ENCODE measurements at places on chromosomes 3 and 15. TPM values are rescaled to one million over a fixed set of nuclear protein-coding genes. Genes with fewer than 3 reads are reported as not detected.

Gene EDC3
- total RNA-seq: 8.9 TPM

Gene ZNF774
- total RNA-seq: 1.3 TPM

Gene UQCRC1
- 294 TPM for total RNA-seq

Gene RHCG
- total RNA-seq: not detected

Gene MANF
- 55.3 TPM for total RNA-seq

Gene SNX22
- 0.17 TPM for total RNA-seq

Gene PLA2G4E
- total RNA-seq: not detected

Gene POLG
- total RNA-seq: 61.3 TPM

Gene SPINK8
- not detected for total RNA-seq

Gene CX3CR1
- under 0.01 TPM for total RNA-seq

Gene PRR23E
- not detected for total RNA-seq

Gene DUOXA2
- not detected for total RNA-seq

Gene B3GALNT1
- 13.1 TPM for total RNA-seq

Gene NGRN
- total RNA-seq: 96.8 TPM

Gene UBAP1L
- 0.99 TPM for total RNA-seq

Gene CCR1
- total RNA-seq: 1.3 TPM

Gene RARB
- 9.4 TPM for total RNA-seq

Gene EIF2B5
- 23.4 TPM for total RNA-seq

Gene ADGRG7
- total RNA-seq: not detected

Gene TTLL13
- not detected for total RNA-seq

Gene OIP5
- 2.0 TPM for total RNA-seq

Gene FAM174B
- 1.0 TPM for total RNA-seq

Gene HCN4
- not detected for total RNA-seq

Gene ZBED2
- total RNA-seq: not detected

Gene SERPINI2
- not detected for total RNA-seq

Gene SCG5
- total RNA-seq: 46.2 TPM

Gene C15orf62
- under 0.01 TPM for total RNA-seq

Gene TXNRD3
- total RNA-seq: 10.3 TPM

Gene CHRNA5
- under 0.01 TPM for total RNA-seq

Gene TNIK
- total RNA-seq: 39.3 TPM

Gene THRB
- total RNA-seq: 7.4 TPM

Gene KBTBD13
- total RNA-seq: not detected

Gene COL7A1
- total RNA-seq: 36.7 TPM

Gene CYP8B1
- not detected for total RNA-seq

Gene C3orf85
- not detected for total RNA-seq

Gene GPR149
- not detected for total RNA-seq

Gene ZPLD1
- 0.17 TPM for total RNA-seq

Gene ARNT2
- 9.8 TPM for total RNA-seq

Gene KLHDC8B
- 40.5 TPM for total RNA-seq

Gene COPB2
- total RNA-seq: 293 TPM

Gene SNAP23
- total RNA-seq: 84.6 TPM

Gene MSL2
- 9.2 TPM for total RNA-seq

Gene AADAC
- total RNA-seq: 0.77 TPM

Gene MOBP
- total RNA-seq: not detected

Gene LRRC31
- total RNA-seq: not detected

Gene SLC22A13
- total RNA-seq: 0.33 TPM

Gene RYK
- 102 TPM for total RNA-seq

Gene CLSTN2
- total RNA-seq: under 0.01 TPM

Gene ANKRD34C
- not detected for total RNA-seq

Gene TMCO5A
- not detected for total RNA-seq

Gene CD86
- not detected for total RNA-seq

Gene NR2F2
- 9.2 TPM for total RNA-seq

Gene UBE2Q2
- 55.7 TPM for total RNA-seq

Gene MYL3
- 0.50 TPM for total RNA-seq

Measured in fibroblast of lung (primary cell).